AG04449 (cell line): ENCODE measurements at places on chromosomes 16 and 17.

DNA sequence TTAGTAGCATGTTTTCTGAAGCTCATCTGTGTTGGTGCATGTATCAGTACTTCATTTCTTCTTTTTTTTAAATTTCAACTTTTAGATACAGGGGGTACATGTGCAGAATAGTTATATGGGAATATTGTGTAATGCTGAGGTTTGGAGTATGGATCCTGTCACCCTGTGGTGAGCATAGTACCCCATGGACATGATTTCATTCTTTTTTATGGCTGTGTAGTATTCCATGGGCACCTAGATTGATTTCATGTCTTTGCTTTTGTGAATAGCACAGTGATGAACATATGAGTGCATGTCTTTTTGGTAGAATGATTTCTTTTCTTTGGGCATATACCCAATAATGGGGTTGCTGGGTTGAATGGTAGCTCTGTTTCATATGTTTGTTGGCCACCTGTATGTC lies 55.0 kb upstream of the NOL11 start:
- DNase-seq, result no peak

DNA sequence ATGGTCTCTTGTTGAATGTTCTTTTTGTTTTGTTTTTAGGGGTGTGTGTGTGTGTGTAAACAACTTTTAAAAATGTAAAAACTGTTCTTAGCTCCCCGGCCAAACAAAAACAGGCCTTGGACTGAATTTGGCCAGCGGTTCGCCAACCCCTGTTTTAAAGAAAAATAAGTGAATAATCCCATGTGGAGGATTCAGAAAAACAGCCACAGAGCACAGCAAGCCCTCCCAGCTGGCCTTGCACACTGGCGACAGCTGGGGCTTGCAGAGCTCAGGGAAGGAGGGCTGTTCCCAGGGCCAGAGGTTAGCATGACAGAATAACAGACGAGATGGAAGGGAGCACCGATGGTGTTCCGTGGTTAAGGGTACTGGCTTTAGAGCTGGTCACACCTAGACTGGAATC lies 39.0 kb downstream of the EMP2 start:
- DNase-seq, result no peak

DNA sequence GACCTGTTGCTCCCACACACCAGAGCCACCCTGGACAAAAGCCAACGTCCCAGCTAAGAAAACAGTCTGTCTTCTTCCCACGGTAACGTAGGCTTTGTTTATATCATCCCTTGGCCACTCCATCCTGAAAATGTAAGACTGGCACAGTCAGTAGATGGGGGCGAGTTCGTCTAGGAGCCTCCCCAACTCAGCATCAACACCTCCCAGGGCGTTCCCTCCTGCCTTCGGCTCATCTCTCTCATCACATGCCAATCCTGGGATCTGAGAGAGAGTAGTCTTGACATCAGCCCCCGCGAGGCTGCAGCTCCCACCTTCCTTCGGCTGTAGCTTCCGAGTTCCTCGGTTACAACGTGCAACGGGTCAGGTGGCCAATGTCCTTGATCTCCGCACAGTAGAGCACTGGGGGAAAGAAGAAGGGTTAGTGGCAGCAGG lies 894 bp downstream of the RNF227 start:
- DNase-seq, result no peak

DNA sequence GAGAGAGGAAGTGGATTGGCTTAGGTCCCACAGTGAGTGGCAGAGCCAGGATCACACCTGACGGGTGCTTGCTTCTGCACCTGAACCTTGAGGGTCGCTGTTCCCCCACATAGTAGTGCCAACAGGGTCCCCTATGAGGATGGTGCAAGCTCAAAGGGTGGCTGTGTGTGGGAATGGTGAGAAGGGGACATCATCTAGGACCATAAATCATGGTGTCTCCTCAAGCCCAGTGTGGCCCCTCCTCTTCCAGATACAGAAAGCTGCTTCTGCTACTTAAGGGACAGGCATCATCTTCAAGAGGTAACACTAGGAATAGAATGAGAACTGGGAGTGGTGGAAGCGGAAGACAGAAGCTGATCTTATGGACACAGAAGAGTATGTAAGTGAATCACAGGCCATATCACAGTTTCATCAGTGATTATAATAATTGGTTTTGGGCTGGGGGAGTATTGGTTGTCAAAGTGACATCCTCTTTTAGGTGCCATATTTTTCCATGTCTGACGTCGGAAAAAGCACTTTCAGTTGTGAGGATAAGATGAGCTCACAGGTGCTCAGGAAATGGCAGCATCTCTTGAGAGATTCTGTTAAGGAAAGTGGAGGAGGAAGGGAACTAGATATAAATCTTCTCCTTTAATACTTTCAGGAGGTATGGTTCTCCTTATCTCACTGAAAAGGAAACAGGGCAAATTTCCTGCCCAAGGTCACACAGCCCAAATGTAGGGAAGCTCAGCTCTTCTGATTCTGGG lies 83.2 kb upstream of the HNF1B start:
- no peak for DNase-seq

GRCh38 chr17:43871946-43872690 lies 25.1 kb downstream of the CD300LG start:
- DNase-seq, result no peak

- no peak for DNase-seq
These were observed 315.6 kb downstream of the SEC14L1 start for GRCh38 chr17:77456271-77456950.

- DNase-seq, result peak; percentile 76
These were observed 15.2 kb downstream of the RPTOR start for GRCh38 chr17:80559825-80560251.

GRCh38 chr17:47649972-47650524 lies 329 bp downstream of the KPNB1 start:
- no peak for DNase-seq

- DNase-seq, result no peak
These were observed 22.3 kb upstream of the SMG1 start for GRCh38 chr16:18948372-18949020.

DNA sequence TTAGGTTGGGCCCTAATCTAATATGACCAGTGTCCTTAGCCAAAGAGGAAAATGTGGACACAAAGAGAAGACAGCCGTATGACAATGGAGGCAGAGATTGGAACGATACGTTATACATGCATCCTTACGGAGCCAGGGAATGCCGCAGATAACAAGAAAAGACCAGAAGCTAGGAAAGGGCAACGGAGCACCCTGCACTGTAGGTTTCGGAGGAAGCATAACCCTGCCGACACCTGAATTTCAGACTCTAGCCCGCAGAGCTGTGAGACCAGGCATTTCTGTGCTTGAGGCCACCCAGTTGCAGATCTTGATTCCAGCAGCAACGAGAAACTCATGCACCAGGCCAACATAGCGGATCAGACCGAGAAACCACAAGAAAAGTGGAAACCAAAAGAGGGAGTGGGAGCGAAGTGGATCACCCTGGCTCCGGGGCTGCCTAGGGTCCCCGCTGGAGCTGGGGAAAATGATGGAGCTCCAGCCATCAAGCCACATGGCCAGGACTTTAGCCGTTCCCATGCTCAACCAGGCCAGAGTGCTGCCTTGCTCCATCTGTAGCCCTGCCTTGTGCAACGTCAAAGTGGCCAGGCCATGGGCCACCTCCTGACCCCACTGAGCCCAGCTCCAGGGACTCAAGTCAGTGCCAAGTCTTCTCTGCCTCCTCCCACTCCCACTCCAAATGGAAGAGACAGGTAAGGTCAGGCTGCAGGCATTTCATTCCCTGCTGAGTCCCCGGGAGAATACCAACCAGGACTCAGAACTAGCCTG lies 51.7 kb upstream of the RPL38 start:
- DNase-seq, result no peak

DNA sequence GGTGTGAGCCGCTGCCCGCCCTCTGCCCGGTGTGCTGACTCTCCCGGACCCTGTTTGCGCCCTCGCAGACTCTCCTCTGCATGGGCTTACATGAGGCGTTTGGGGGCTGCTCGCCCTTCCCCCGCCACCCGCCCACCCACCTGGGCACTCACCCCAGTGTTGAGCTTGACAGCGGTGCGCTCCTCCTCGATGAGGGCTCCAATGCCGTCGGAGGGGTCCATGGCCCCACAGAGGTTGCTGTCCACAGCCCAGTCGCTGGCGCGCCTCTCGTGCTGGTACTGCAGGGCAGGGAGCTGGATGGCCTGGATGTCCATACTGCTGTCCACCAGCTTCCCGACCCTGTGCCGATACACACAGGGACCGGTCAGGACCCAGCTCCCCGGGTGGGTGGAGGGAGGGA lies 21.4 kb upstream of the RNPS1 start:
- no peak for DNase-seq

GRCh38 chr17:50115756-50116155 lies 14.2 kb downstream of the SAMD14 start:
- DNase-seq, result no peak

GRCh38 chr16:88060524-88061219 lies 109.4 kb downstream of the BANP start:
- no peak for DNase-seq

- DNase-seq, result no peak
These were observed 92.8 kb downstream of the IRX3 start for GRCh38 chr16:54193665-54194333.

- no peak for DNase-seq
These were observed 23.8 kb downstream of the UNC13D start for GRCh38 chr17:75820094-75821080.

DNA sequence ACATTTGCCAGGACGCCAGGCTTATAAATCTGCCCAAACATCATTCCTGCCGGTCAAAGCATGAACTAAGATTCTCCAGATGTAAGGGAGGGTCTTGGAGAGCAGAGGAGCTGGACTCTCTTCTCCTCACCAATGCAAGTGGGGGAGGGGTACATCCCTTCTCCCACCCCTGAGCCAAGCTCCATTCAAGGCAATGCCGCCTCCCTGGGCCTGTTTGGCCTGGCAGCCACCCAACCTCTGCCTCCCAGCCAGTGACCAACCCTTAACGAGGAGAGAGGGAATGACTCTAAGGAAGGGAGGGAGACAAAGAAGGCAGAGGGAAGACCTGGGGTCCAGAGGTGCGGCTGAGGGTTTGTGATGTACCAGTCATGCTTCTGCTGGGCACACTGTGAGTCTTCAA lies 13.8 kb downstream of the C17orf50 start:
- DNase-seq, result no peak

- DNase-seq, result no peak
These were observed 2.8 kb upstream of the MATCAP1 start for GRCh38 chr16:67186550-67186950.

DNA sequence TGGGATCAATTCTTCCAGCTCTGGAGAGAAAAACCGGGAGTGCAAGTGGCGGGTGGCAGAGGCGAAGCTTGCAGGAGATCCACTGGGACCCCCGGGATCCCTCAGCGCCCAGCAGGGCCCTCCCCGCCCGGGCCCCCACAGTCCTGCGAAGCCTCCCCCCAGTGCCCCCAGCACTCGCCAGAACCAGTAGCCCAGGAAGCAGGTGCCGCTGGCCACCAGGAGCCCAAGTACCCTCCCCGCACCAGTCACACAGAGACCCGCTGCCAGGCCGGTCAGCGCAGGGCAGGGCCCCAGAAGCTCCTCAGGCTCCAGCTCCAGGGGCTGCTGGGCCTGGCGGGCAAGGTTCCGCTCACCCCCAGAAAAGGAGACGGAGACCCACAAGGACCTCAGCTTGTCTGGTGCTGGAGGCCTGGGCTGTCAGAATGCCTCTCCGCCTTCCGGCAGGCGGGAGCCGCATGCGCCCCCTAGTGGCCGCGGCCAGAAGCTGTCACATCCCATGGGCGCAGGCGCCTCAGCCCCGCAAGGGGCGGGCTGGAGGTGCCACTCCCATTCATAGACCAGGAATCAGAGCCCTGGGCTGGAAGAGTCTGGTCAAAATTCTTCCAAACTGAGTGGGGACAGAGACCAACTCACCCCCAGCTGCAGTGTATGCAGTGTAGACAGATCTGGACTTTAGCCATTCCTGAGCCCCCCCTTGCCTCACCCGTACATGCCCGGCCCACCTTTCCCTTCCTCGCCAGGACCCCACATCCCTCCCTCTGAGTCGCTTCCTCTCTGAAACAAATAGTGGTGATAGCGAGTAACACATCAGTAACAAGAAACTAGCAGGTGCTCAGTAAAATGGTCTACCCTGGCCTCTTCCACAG lies 1002.3 kb downstream of the KCNJ18 start:
- DNase-seq, result no peak

- no peak for DNase-seq
These were observed 415.1 kb downstream of the NPIPA8 start for GRCh38 chr16:17921357-17921978.

GRCh38 chr17:57174591-57174990 lies 81.7 kb upstream of the MSI2 start:
- DNase-seq, result no peak

DNA sequence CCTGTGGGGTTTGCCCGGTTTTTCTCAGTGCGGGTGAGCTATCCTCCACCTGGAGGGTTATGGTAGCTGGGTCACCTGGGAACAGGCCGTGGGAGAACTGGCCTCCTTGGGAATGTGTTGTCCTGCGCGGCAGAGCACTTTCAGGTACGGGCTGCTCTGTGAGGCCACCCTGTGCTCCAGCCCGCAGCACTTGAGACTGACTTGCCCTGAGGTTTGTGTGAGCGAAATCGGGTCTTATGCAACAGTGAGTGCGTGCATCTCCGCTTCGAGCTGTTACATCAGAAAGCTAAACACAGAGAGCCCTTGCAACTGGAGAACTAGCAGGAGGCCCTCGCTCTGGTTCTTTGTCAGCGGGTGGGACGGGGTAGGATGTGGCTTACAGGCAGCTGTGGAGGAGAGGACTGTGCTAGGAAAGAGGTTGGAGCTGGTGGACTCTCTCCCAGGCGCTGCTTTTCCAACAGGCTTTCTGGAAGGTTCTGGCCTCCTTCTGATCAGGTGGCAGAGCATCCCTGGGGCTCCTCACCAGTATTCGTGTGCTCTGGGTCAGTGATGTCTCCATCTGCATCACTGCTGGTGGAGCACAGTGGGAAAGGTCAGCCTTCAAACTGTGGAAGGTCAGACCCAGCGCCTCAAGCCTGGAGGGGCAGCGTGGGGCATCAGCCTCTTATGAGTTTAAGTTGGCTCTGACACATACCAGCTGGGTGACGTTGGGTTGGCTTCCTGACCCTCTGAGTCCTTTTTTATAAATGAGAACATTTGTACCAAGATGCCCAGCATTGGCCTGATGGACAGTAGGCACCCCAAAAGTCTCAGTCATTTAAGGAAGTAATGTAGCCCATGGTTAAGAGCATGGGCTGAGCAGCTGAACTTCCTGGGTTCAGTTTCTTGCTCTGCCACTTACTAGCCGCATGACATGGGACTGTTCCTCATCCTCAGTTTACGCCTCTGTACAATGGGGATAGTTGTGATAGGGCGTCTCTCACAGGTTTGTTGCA lies 76.3 kb downstream of the KSR1 start:
- no peak for DNase-seq

DNA sequence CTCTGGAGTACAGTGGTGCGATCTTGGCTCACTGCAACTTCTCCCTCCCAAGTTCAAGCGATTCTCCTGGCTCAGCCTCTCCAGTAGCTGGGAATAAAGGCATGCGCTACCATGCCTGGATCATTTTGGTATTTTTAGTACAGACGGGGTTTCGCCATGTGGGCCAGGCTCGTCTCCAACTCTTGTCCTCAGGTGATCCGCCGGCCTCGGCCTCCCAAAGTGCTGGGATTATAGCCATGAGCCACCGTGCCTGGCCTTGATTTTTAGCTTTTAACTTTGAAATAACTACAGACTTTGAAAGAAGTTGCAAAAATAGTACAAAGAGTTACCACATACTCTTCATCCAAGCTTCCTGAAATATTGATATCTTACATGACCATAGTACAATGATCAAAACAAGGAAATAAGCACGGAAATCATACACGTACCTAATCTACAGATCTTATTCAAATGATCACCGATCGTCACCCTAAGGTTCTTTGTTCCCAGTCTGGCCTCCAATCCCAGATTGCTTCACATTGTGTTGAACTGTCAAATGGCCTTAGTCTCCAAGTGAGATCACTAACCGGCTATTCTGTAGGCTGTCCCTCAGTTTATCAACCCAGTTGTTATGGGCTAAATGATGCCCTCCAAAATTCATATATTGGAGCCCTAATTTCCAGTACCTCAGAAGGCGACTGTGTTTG lies 18.4 kb downstream of the NPIPA1 start:
- DNase-seq, result no peak
